Amniotic stem cell (primary cell): ENCODE measurements at places on chromosomes 1 and 21.

GRCh38 chr1:211680752-211681327 is 5.4 kb upstream of the NEK2 start:
- DNase-seq, result peak; percentile 76

DNA sequence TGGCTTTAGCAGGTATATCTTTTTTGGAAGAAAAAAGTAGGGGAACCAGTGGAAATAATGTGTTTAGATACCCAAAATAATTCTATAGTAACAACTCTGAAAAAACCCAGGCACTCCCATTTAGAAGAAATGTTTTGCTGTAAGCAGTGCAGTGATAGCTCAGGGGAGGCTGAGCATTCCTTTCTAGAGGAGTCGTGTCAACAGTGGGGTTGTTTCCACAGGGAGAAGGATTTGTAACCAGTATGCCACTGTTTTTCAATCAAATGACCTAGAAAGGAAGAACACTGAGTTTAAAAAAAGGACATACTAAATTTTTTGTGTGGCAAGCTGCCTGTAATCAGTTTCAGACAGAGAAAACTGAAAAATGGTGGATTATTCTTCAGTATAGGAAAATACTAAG is 2.4 kb downstream of the PGD start:
- no peak for DNase-seq

GRCh38 chr1:211928993-211929637 is 98.6 kb upstream of the LPGAT1 start:
- no peak for DNase-seq

GRCh38 chr1:33616780-33617179 is 144.3 kb downstream of the ZSCAN20 start:
- DNase-seq, result no peak

DNA sequence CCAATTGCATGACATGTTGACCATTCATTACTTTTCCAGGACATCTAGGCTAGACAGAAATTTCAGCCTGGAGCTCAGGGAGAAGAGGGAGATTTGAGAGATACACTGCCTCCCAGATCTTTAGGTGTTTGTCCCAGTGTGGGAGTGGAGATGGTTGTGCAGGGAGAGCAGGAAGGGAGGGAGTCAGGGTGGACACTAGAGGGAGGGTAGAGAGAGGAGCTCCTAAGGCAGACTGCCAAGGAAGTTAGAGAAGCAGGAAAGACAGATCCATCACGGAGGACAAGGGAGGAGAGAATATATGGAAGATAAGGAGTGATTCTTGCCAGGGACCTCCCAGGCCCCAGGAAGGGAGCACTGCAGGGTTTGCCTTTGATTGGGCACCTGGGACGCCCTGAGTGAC is 8.7 kb downstream of the CDCA8 start:
- no peak for DNase-seq

DNA sequence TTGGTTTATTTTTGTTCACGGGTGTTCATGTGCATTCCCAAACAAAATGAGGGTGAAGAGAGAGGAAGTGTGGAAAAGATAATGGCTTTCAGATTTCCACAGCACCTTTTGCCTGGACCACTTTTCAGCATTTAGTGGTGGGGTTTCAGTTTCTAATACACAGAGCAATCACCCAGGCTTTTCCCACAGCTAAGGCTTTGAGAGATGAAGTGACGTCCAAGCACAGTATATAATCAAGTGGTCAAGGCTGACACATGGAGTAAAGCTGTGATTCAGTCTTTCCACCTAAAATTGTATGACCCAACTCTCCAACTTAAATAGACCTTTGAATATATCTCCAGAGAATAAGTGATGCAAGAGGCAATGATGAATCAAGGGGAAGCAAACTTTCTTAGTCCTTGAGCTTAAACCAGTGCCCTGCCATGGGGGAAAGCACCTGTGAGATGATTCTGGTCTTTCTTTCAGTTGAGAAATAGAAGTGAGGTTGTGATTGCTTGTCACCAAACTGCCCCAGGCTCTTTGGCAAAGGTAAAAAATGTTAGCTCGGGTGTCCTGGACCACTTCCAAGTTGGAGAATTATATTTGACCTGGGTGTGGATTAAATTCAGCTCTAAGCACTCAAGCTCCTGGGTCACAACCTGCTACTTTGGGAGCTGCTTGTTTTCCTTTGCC is 2.4 kb upstream of the PIK3R3 start:
- DNase-seq, result no peak

GRCh38 chr1:241413974-241414373 is 57.0 kb upstream of the RGS7 start:
- no peak for DNase-seq

GRCh38 chr1:210123383-210123782 is 109.2 kb upstream of the SERTAD4 start:
- DNase-seq, result no peak

- DNase-seq, result no peak
Observed at GRCh38 chr1:94753171-94753972, 66.8 kb upstream of the SLC44A3 start.

DNA sequence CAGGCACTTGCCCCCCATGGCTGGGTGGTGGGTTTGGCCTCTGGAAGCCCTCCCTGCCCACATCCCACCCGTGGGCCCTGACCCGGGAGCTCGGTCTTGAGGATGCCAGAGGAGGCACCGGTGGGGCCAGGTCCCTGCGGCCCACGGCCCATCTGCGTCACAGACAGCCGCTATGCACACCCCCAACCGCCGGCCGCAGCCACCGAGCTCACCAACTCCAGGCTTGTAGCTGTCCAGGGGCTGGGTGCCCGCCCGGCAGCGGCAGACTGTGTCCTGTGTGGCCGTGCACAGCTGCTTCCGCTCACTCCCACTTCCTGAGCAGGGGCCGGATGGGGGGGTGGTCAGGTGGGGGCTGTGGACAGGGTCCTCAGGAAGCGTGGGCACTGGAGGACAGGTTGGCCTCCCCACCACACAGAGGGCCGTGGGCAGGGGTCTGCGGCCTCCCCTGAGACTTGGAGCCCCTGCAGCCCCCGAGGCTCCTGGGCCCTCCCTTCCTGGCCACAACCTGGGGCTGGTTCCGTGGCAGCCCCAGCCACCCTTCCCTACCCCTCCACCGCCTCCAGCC is 1.1 kb downstream of the TNFRSF4 start:
- no peak for DNase-seq

GRCh38 chr1:110682898-110683297 is 8.2 kb upstream of the KCNA3 start:
- DNase-seq, result no peak

DNA sequence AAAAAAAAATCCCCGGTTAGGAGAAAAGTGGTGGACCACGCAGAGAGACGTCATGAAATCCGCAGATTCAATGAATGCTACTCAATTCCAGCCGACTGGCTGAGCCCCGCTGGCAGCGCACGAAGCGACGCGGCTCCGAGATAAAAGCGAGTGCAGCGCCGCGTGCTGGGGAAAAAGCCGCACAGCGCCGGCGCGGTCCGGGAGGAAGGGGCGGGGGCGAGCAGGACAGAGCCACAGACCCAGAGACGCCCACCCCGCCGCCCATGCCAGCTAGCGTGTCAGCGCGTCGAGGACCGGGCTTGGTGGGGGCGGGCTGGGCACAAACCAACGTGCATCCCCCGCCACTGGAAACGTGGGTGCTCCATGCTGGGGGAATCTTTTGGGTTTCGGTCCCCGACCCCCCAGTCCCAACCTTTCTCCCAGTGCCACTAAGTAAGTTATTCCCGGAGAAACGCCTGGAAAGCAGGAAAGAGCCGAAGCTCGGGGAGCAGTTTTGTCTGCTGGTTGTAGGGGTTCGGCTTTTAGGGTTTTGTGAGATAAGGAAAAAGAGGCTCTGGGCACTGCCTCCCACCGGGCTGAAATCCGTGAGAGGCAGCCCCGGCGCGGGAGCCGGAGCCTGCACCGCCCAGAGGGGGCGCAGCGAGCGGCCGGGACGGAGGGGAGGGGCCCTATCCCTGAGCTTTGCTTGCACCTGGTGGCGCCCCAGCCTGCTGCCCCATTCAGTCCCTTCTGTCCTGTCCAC is at the start of gene KCNJ6:
Gene KCNJ6 (minus strand): TSS at position 148 of the 742 bp plus-strand sequence. CDS start 75,775 bp downstream, outside the sequence.
- peak; percentile 14 for DNase-seq

- DNase-seq, result no peak
Observed at GRCh38 chr1:248821641-248822040, 4.1 kb downstream of the SH3BP5L start.

DNA sequence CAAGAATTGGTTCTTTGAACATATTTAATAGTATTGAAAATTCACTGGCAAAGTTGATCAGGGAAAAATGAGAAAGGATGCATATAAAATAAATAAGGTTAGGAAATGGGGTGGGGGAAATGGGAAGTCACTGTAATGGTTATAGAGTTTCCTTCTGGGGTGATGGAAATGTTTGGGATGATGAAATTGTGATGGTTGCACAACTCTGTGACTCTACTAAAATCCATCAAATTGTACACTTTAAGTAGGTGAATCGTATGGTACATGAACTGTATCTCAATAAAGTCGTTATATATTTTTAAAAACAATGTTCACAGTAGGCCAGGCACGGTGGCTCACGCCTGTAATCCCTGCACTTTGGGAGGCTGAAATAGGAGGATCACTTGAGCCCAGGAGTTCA is 56.4 kb upstream of the ZYG11A start:
- DNase-seq, result no peak

- no peak for DNase-seq
Observed at GRCh38 chr1:25430967-25431881, 527 bp downstream of the MACO1 start.

GRCh38 chr1:184888505-184888904 is 85.8 kb downstream of the NIBAN1 start:
- DNase-seq, result peak; percentile 13

- no peak for DNase-seq
Observed at GRCh38 chr1:3064296-3064850, 4.6 kb upstream of the PRDM16 start.

GRCh38 chr1:216176970-216177369 is 246.3 kb downstream of the USH2A start:
- no peak for DNase-seq

DNA sequence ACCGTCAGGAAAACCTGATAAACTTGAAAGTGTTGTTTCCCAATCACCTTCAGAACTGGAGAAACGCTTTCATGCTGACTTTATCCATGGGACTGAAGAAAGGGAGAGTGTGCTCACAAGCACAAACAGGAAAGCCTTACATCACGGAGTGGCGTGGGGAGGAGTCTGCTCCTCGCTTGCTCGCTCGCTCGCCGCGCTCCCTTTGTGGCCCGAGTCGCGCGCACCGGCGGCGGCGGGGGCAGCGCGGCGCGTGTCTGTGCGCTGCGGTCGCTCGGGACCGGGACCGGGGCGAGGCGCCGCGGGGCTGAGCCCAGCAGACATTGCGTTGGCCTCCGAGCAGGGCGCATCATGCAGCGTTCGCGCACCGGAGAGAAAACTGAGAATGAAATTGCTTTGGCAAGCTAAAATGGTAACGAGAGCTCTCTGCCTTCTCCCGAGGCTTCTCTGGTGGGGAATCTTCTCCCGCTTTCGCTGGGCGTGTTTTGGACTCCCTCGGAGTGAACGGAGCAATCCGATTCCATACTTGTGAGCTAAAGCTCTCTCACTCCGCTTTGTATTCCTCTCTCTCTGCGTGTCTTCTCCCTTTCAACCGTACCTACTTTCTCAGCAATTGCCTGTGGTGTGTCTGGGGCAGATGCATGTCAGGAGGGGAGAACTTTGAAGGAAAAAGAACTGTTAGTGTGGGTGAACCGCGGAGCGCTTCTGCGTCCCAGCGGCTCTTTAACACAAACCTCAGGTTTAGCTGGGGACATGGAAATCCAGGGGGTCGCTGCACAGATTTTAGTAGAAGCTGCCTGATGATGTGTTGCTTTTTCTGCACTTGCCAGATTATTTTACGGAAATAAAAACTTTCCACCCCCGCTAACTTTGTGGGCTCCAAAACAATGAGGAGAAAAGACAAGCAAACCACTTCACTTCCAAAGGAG is at the start of gene RGL1:
Gene RGL1 (plus strand): TSS at position 205 of the 926 bp plus-strand sequence. CDS start 178 bp downstream, at position 383.
- DNase-seq, result peak; percentile 64

DNA sequence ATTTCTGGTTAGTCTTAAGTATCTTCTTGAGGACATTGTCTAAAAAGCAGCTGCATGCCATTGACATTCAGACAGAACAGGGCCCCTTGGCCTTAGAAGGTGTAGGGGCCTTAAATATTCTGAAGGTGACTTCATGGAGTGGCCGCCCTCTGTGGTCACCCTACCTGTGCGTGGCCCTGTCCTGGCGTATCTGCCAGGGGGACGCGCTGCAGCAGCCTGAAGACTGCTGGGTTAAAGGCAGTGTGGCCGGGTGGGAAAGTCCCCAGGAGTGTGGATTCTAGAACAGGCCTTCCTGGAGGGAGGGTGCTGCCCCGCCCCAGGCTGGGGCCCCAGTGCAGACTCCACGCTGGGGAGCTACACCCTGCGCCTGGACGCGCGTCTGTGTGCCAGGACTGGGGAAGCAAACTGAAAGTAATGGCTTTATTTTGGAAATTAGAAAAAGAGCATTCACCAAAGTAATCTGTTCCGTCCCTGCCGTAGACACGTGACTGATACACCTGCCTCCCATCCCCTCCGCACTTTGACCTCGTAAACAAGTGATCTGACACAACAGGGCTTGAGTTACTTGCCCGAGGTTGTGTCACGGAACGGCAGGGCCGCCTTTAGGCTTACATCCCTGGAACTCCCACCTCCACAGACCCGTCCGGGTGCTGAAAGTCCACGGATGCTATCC is 1.8 kb downstream of the AGPAT3 start:
- DNase-seq, result no peak

DNA sequence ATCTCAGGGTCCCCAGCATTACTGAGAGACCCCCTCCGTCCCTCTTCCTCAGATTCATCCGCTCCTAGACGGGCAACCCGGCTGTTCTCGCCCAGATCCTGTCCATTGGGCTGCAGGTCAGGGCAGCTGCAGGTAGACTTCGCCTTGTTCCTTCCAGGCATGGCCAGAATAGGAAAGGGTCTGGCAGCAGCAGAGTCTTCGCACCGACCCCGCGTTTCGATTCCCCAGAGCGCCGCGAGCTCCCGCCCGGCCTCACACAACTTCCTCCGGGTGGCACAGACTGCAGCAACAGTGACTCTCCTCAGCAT is 265 bp downstream of the NRDC start:
- no peak for DNase-seq

GRCh38 chr21:44818640-44819011 is 764 bp upstream of the SUMO3 start:
- no peak for DNase-seq

- DNase-seq, result no peak
Observed at GRCh38 chr1:182120411-182121258, 59.1 kb upstream of the ZNF648 start.

- DNase-seq, result no peak
Observed at GRCh38 chr1:69567652-69568420, at the start of gene LRRC7. LRRC7 (plus strand) TSS chr1:69567922; CDS start chr1:69568640, 718 bp downstream.

GRCh38 chr1:213337025-213337678 is 286.1 kb downstream of the RPS6KC1 start:
- DNase-seq, result no peak

- peak; percentile 13 for DNase-seq
Observed at GRCh38 chr1:6727535-6727934, 25.9 kb upstream of the DNAJC11 start.
